ENCODE measurements at places on chromosomes 5 and 9.

- no peak for DNase-seq
Observed at GRCh38 chr9:92853716-92854115, 24.1 kb downstream of the ZNF484 start.

DNA sequence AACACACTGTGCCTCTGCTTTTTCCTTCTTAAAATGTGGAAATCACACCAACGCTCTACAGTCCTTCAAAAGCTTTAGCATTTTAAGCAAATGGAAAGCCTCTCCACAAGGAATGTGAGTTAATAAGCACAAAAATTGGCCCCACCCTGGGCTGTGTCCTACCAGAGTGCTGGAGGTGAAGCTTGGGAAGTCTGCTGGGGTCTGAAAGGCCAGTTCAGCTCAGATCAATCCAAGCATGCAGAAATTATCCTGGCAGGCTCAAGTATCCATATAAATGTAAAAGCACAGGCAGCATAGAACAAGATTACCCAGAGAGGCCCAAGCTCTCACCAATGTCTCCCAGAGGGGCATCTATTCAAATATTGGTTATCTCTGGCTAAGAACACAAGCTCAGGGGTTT is 98.5 kb downstream of the ESM1 start:
- DNase-seq, result no peak

DNA sequence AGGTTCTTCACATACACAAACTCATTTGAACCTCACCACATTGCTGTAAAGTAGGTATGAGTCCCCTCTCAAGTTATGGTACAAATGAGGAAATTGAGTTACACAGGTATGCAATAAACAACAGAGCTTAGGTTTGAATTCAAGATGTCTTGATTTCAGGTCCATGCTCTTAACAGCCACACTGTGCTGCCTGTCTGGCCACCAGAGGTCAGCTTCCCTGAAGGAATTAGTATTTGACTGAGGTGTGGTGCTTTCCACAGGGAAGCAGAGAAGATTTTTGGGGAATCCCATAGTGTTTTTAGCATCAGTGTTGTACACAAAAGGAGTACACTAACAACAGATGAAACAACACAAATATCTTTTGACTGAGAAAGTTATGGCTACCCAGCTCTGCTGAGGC is 94.4 kb upstream of the ITGA1 start:
- DNase-seq, result peak; percentile 14

GRCh38 chr9:93224591-93224990 is 40.7 kb downstream of the WNK2 start:
- no peak for DNase-seq

DNA sequence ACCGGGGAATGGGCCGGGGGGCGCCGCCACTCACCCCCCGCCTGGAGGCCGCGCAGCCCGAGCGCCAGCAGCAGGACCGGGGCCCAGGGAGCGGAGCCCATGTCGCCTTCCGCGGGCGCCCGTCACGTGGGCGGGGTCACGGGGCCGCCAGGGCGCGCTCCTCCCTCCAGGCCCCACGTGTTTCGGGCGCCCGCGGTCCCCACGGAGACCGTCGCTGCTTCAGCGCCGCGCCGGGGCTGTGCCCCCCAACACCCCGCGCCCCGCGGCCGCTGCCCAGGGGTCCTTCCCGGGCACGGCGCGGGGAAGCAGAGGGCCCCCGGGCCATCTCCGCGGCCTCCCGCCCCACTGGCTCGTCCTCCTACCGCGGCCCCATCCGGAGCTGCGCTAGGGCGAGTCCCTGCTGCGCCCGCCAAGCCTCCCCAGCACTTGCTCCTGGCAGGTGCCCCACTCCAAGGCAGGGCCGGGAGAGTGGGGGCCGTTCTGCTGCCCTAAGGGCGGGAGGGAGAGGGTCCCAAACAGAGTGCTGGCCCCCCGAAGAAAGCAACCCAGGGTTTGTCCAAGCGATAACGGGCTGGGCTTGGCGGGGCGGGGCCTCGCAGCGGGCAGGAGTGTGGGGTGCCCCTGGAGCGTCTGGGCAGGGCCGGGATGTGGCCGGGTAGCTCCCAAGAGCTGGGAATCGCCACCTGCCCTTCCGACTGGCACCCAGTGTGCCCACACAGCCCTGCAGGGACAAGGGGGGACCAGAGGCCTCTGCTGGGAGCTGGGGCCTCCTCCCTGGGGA is at the start of gene DPP7:
Gene DPP7 (minus strand): TSS at position 121 of the 781 bp plus-strand sequence. CDS start 20 bp downstream, at position 101.
- peak; percentile 85 for DNase-seq

Measured in activated naive CD8-positive, alpha-beta T cell treated with anti-CD3 and anti-CD28 coated beads, Interleukin-2, amount 50 U/mL, for 24 hours (primary cell).